IMR-90 (cell line): ENCODE measurements at places on chromosomes 1 and 21. TPM values are rescaled to one million over a fixed set of nuclear protein-coding genes. Genes with fewer than 3 reads are reported as not detected.

DNA sequence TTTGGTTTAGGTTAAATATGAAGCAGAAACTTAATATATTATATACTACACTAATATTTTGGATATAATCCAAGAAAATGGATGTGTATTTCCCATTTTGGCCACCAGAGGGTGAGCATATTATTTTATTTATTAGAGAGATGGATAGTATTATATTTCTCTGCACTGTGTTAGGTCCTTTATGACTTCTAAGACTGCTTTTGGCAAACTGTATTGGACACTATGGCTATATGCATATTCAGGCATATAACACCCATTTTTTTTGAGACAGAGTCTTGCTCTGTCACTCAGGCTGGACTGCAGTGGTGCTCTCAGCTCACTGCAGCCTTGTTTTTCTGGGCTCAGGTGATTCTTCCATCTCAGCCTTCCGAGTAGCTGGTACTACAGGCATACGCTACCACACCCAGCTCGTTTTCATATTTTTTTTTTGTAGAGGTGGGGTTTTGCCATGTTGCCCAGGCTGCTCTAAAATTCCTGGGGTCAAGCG, 17.8 kb upstream of the PGM1 start:
- no peak overlapping the region for H3K27ac ChIP-seq
- no peak overlapping the region for H3K4me3 ChIP-seq
- peak; percentile 16 for DNase-seq
- no peaks in the 10 kb centered on the region for H3K36me3 ChIP-seq

- H3K27ac ChIP-seq, result no peak overlapping the region
- H3K36me3 ChIP-seq, result peaks cover 34% of the 10 kb centered on the region
- DNase-seq, result no peak
- no peaks in the 10 kb centered on the region for H3K27me3 ChIP-seq
Observed at GRCh38 chr1:54221113-54221834, 21.3 kb downstream of the MRPL37 start.

GRCh38 chr1:83547901-83548300, 451.0 kb downstream of the TTLL7 start:
- H3K27ac ChIP-seq, result no peak overlapping the region
- peak; percentile 2 for DNase-seq
- H3K4me1 ChIP-seq, result no peaks in the 10 kb centered on the region
- no peaks in the 10 kb centered on the region for H3K27me3 ChIP-seq

DNA sequence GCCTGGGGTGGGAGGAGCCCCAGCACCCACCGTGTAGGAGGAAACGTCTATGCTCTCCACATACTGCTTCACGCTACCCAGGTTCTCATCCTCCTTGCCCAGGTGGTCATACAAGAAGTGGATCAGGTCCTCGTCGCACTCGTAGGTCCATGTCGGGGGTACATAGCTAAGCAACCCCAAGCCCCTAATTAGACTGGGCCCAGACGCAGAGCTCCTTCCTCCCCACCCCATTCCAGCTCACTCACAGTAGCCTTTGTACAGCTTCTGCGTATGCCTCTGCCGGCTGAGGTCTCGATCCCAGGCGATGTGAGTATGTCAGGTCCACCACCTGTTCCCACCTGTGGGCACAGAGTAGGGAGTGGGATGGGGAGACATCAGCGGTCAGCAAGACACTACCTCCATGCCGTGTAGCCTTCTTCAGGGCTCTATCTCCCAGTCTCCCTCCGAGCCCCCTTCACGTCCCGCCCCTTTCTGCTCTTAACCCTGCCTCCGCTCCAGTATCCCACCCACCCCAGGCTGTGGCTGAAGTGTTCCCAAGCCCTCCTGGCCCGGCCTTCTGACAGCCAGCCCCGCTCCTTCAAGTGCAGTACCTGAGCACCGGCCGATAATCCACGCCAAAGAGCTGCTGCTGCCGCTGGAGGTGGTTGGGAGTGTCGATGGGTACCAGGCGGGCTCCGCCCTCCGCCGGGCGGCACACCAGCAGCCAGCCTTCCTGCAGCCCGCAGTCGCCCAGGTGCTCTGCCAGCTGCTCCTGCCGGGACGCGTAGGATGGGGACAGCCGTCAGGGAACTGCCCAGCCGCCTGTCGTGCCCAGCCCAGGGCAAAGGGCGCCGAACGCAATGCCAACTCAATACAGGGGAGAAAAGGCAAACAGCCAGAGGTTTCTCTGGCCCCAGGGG, 919 bp downstream of the HECTD3 start:
- peaks cover 48% of the 10 kb centered on the region for H3K36me3 ChIP-seq
- H3K4me1 ChIP-seq, result peaks cover 12% of the 10 kb centered on the region
- no peak for DNase-seq
- H3K27me3 ChIP-seq, result no peaks in the 10 kb centered on the region
- H3K27ac ChIP-seq, result peak overlapping the region; percentile 12; the same call in 1 of the 2 replicates
- H3K4me3 ChIP-seq, result peak overlapping the region; percentile 82

DNA sequence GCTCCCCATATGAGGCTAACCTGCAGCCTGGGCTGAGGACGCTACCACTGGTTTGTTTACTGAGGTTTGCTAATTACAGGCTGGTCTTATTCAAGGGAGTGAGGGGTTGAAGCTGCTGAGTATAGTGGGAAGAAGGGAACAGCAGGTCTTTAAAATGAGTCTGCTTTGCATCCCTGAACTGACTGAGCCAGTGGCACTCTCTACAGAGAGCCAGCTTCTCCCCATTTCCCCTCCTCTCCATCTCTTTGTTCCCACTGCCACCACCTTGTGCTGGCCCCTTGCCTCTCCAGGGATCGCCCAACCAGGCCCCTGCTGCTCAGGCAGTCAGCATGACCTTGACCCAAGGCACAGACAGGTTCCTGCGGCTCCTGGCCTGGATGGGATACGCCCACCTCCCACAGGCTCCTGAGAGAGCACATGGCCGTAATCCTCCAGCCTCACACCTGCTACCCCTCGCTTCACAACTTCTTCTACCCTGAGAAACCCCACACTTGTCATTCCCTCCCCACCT, 45.0 kb downstream of the IER5 start:
- DNase-seq, result no peak
- no peaks in the 10 kb centered on the region for H3K27me3 ChIP-seq
- no peak overlapping the region for H3K4me3 ChIP-seq
- peaks cover 26% of the 10 kb centered on the region for H3K4me1 ChIP-seq

GRCh38 chr1:164635803-164636731, 77.1 kb downstream of the PBX1 start:
- no peaks in the 10 kb centered on the region for H3K27me3 ChIP-seq
- DNase-seq, result no peak
- no peak overlapping the region for H3K27ac ChIP-seq
- peaks cover 15% of the 10 kb centered on the region; the same call in 1 of the 2 replicates for H3K36me3 ChIP-seq
- peaks cover 15% of the 10 kb centered on the region for H3K4me1 ChIP-seq

- no peak overlapping the region for H3K27ac ChIP-seq
- no peak overlapping the region for H3K4me3 ChIP-seq
- no peaks in the 10 kb centered on the region for H3K27me3 ChIP-seq
- H3K36me3 ChIP-seq, result no peaks in the 10 kb centered on the region
- DNase-seq, result peak; percentile 13
- H3K4me1 ChIP-seq, result no peaks in the 10 kb centered on the region
Observed at GRCh38 chr1:244801246-244801645, 34.2 kb upstream of the COX20 start.

GRCh38 chr1:94873520-94874351, 53.2 kb downstream of the CNN3 start:
- no peak overlapping the region for H3K27ac ChIP-seq
- H3K4me3 ChIP-seq, result no peak overlapping the region
- peaks cover 20% of the 10 kb centered on the region for H3K4me1 ChIP-seq
- peak; percentile 57 for DNase-seq

- no peaks in the 10 kb centered on the region for H3K4me1 ChIP-seq
- no peak overlapping the region for H3K4me3 ChIP-seq
- DNase-seq, result no peak
Observed at GRCh38 chr1:183375381-183375780, 42.8 kb downstream of the NMNAT2 start.

- H3K4me1 ChIP-seq, result no peaks in the 10 kb centered on the region
- DNase-seq, result no peak
- H3K36me3 ChIP-seq, result no peaks in the 10 kb centered on the region
- peak overlapping the region; percentile 29 for H3K4me3 ChIP-seq
- H3K27me3 ChIP-seq, result peaks cover 18% of the 10 kb centered on the region
Observed at GRCh38 chr1:236394879-236395229, 768 bp downstream of the EDARADD start.

- H3K27me3 ChIP-seq, result peaks cover 19% of the 10 kb centered on the region
- H3K36me3 ChIP-seq, result no peaks in the 10 kb centered on the region
- no peaks in the 10 kb centered on the region for H3K4me1 ChIP-seq
Observed at GRCh38 chr21:33884376-33885171, 31.0 kb downstream of the ATP5PO start.

- H3K4me1 ChIP-seq, result no peaks in the 10 kb centered on the region
- no peak overlapping the region for H3K4me3 ChIP-seq
- H3K36me3 ChIP-seq, result no peaks in the 10 kb centered on the region
- peak; percentile 85 for DNase-seq
- no peak overlapping the region for H3K27ac ChIP-seq
- no peaks in the 10 kb centered on the region for H3K27me3 ChIP-seq
Observed at GRCh38 chr1:221284028-221284427, 404.8 kb downstream of the HLX start.

GRCh38 chr1:114831276-114831994, 23.2 kb upstream of the SYCP1 start:
- DNase-seq, result no peak
- no peaks in the 10 kb centered on the region for H3K27me3 ChIP-seq
- no peak overlapping the region for H3K27ac ChIP-seq
- H3K36me3 ChIP-seq, result no peaks in the 10 kb centered on the region
- no peak overlapping the region for H3K4me3 ChIP-seq

- H3K4me3 ChIP-seq, result no peak overlapping the region
- no peaks in the 10 kb centered on the region for H3K36me3 ChIP-seq
- DNase-seq, result no peak
- peaks cover 3% of the 10 kb centered on the region for H3K27me3 ChIP-seq
Observed at GRCh38 chr1:229028544-229028943, 242.4 kb upstream of the RAB4A start.

- DNase-seq, result peak; percentile 69
- peak within 1 kb of the TSS; percentile 97 for H3K4me3 ChIP-seq
- H3K27ac ChIP-seq, result peak within 1 kb of the TSS; percentile 79
- no peaks in the 10 kb centered on the region for H3K36me3 ChIP-seq
Observed at GRCh38 chr1:98661544-98662355, at the start of gene SNX7. TSS of gene SNX7 (plus strand) at chr1:98661721. CDS start at chr1:98661732, 11 bp downstream.

- no peaks in the 10 kb centered on the region for H3K27me3 ChIP-seq
- no peaks in the 10 kb centered on the region for H3K4me1 ChIP-seq
- no peaks in the 10 kb centered on the region for H3K36me3 ChIP-seq
- H3K27ac ChIP-seq, result no peak overlapping the region
- DNase-seq, result no peak
Observed at GRCh38 chr1:190667914-190668313, 190.2 kb upstream of the BRINP3 start.

- H3K4me1 ChIP-seq, result peaks cover 10% of the 10 kb centered on the region
- no peak overlapping the region for H3K27ac ChIP-seq
- no peaks in the 10 kb centered on the region for H3K27me3 ChIP-seq
- peak overlapping the region; percentile 45; the same call in 1 of the 2 replicates for H3K4me3 ChIP-seq
- H3K36me3 ChIP-seq, result peaks cover 11% of the 10 kb centered on the region
Observed at GRCh38 chr1:200780545-200781369, 42.1 kb downstream of the CAMSAP2 start.

DNA sequence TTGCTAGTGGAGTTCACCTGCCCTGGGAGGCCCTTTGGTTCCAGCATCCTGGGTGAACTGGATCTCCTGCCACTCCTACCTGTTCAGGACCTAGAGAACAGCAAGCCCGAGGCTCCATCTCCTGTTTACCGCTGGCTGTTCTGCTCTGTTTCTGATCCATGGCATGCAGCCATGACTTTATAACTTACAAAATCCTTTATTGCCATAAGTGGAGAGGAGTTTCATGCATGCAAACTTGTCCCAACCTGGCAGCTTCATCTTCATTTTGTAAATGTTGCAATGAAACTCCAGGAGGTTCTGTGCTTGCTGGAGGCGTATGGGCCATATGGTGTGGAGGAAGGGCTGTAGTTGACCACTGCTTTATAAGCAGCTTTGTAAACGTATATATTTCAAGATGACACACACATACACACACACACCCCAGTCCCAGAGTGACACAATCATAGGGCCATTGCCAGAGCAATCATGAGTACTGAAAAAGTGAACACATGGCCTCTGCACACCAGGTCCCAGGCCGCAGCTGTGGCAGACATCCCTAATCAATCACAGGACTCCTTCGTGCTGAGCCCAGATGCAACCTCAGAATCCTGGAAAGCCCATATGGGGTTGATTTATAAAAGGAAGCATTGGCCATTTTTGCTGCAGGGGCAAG, 69.0 kb downstream of the UBIAD1 start:
- no peaks in the 10 kb centered on the region for H3K4me1 ChIP-seq
- H3K27ac ChIP-seq, result no peak overlapping the region
- H3K36me3 ChIP-seq, result no peaks in the 10 kb centered on the region
- no peak overlapping the region for H3K4me3 ChIP-seq
- H3K27me3 ChIP-seq, result peaks cover 44% of the 10 kb centered on the region

- H3K27me3 ChIP-seq, result peaks cover 17% of the 10 kb centered on the region; the same call in 1 of the 2 replicates
- no peaks in the 10 kb centered on the region for H3K36me3 ChIP-seq
- H3K4me1 ChIP-seq, result no peaks in the 10 kb centered on the region
- no peak overlapping the region for H3K4me3 ChIP-seq
- no peak overlapping the region for H3K27ac ChIP-seq
- DNase-seq, result no peak
Observed at GRCh38 chr1:1975535-1975934, 28.1 kb downstream of the CFAP74 start.

DNA sequence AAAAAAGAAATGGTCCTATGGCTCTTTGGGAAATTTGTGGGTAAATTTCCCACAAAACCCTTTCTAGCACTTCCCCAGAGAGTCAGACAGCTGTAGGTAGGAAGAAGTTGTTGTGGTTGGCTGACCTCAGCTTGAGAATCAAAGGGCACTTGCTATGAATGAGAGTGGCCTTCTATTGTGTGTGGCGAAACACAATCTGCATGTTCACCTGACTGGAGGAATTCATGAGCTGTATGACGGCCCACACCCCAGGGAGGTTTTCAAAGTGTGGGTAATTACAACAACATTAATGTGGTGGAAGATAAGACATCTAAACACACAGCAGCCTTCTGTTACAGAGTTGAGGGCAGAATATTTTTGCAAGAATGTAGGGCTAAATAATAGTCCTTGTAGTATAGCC, 38.8 kb downstream of the NGF start:
- DNase-seq, result no peak
- peaks cover 20% of the 10 kb centered on the region for H3K4me1 ChIP-seq
- H3K36me3 ChIP-seq, result no peaks in the 10 kb centered on the region
- no peak overlapping the region for H3K27ac ChIP-seq
- no peak overlapping the region for H3K4me3 ChIP-seq

The PLEKHN1 gene
- 0.28 and 0.54 TPM in 2 replicates for total RNA-seq

The SLC9C2 gene
- not detected in 2 replicates for total RNA-seq

The TMEM81 gene
- total RNA-seq, result 1.7 and 1.8 TPM in 2 replicates

The PKP1 gene
- total RNA-seq, result under 0.01 and 0.18 TPM in 2 replicates

The TDRD5 gene
- not detected in 2 replicates for total RNA-seq

The ANGPTL3 gene
- total RNA-seq, result not detected in 2 replicates

The RXFP4 gene
- not detected in 2 replicates for total RNA-seq

The GBP7 gene
- total RNA-seq, result not detected in 2 replicates

The TFF2 gene
- total RNA-seq, result not detected in 2 replicates

The SH2D1B gene
- 0.18 TPM in 1 of 2 replicates, not detected in the other for total RNA-seq

The OR2T35 gene
- total RNA-seq, result not detected in 2 replicates

The LCE2B gene
- not detected in 2 replicates for total RNA-seq

The TIMM17A gene
- 87.3 and 114 TPM in 2 replicates for total RNA-seq
